Fibroblast of skin of scalp (primary cell): ENCODE measurements at places on chromosomes 12 and 14.

DNA sequence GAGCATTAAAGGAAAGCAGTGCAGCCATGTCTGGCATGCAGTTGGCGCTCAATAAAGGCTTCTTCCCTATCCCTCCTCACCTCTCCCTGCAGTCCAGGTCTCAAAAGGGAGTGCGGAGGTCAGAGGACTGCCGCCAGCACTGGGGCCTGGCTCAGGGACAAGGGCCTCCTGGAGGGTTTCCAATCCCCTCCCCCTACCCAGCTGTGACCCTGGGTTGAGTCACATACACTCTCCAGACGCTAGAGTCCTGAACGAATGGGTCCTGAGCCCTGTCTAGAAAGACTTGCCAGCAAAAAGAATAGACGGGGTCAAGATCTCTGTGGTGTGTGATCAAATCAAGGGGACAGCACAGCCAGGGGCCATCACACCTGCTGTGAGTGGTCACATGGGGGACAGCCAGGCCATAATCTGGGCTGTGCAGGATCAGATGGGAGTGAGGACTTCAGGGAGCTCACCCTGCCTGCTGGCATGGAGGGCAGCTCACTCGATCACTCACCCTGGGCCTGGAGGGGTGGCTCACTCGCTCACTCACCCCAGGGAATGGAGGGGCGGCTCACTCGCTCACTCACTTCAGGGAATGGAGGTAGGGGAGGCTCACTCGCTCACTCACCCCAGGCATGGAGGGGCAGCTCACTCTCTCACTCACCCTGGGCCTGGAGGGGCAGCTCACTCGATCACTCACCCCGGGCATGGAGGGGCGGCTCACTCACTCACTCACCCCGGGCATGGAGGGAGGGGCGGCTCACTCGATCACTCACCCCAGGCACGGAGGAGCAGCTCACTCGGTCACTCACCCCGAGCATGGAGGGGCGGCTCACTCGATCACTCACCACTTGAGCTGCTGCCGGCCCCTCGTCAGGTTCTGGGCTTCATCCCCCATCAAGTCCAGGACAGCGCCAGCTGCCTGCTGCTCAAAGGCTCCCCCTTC is 12.8 kb downstream of the CFAP73 start:
- DNase-seq, result peak; percentile 43

DNA sequence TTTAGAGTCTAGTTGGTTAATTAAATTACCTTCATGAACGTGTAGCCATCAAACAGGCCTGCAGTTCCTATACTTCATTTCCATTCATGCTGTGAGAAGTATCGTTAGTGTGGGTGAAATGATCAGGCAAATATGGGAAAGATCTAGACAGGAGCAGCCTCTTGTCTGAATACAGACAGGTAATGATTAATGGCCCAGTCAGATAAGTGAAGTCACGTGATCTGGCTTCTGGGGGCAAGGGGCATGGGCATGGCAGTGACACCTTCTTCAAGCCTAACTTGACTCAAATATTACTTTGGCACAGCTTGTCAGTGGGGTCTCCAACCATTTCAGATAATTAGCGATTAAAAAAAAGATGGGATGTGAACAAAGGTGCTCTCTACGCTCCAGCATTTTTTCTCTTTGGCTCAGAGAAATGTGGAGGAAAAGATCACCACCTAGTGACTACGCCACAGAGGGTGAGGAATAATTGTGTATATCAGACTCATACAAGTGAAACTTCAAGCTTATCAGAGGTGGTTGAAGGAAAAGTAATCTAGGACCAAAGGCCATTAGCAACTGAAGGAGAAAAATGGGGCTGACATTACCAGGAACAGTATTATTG is 17.8 kb downstream of the GUCY2C start:
- DNase-seq, result no peak

GRCh38 chr14:33280646-33281045 is 342.0 kb downstream of the NPAS3 start:
- peak; percentile 41 for DNase-seq

GRCh38 chr14:105281371-105282097 is 19.3 kb downstream of the BRF1 start:
- peak; percentile 64 for DNase-seq

GRCh38 chr14:23300687-23301223 is 1.9 kb downstream of the PPP1R3E start:
- peak; percentile 17 for DNase-seq

- peak; percentile 100 for DNase-seq
Measured at GRCh38 chr12:65536876-65537681, 258.6 kb downstream of the MSRB3 start.

DNA sequence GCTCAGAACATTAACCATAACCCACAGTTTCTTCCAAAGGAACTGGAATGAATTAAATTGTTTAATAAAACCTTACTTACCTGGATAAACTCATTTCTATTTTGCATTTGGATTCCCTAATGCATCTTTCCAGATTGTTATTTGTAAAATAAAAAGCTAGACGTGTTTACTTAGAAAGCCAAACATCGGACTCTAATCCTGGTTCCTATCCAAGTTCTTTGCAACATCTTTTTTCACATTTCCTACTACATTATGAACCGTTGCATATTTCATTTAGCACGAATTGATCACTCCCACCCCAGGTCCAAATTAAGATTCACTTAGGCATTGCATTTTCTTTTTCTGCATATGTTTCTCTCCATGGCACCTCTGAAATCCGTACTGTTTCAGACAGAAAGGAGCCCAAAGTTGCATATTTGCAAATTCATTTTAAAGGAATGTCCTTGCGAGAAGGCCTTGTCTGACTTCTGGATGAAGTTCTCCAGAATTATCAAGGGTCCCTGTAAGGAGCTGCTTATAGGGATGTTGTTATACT is 164.4 kb upstream of the GSC start:
- DNase-seq, result peak; percentile 11

DNA sequence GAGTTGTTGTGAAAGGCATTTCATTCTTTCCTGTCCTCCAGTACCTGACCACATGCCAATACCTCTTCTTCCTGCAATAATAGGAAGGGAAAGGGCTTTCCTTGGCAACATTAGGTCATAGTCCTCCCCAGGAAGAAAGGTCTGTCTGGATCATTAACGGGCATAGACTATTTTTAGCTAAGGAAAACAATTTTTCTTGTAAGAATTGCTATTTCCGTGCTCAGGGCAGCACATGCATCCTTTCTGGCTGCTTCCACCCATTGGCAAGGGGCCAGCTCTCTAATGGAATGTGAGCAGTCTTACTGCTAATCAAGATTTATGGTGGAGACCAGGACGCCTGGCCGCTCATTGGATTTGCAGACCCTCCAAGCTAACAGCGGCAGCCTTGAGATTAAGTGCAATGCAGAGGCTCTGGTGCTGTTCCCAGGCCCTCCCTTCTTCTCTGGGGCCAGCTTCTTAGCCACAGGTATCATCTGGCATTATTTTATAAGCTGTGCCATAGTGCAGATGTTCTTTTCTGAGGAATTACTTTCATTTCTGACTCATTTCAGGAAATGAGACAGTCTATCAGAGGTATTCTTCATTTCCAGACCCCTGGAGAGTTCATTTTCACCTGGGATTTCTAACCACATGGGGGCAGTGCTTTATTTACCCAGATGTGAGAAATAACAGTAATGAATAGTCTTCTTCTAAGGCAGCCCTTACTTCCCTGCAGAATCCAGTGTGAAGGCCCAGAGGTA is 52.9 kb downstream of the ANO6 start:
- peak; percentile 94 for DNase-seq

DNA sequence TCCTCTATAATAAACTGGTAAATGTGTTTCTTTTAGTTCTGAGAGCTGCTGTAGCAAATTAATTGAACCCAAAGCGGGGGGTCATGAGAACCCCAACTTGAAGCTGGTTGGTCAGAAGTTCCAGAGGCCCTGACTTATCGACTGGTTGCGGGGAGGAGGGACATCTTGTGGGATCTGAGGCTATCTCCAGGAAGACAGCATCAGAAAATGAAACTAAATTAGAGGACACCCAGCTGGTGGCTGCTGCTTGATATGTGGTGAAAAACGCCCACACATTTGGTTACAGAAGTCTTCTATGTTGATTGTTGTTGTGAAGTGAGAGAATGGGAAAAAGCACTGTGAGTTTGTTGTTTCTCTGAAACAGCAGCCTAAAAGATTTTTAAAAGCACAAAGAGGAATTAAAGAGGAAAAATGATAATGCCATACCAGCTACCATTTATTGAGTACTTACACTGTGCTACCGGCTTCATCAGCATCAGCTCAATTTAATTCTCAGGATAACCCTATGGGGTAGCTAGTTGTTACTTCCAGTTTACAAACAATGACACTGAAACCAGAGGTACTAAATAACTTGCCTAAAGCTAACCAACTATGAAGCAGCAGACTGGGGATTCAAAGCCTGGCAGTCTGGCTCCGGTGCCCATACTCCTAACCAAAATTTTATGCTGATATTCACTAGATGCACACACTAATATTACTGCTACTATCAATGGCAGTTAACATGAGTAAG is 24.3 kb downstream of the DDX24 start:
- DNase-seq, result no peak

- DNase-seq, result peak; percentile 23
Measured at GRCh38 chr12:69501154-69501895, 31.1 kb downstream of the FRS2 start.
